NCI-H1694 (cell line): ENCODE measurements at places on chromosomes 4 and X.
A peak's percentile ranks its signal among the peaks of the same experiment; 100 is the strongest.

GRCh38 chr4:172411149-172411548 is 597.9 kb downstream of the GALNTL6 start:
- no peak for DNase-seq

- DNase-seq: no peak
These were observed 32.5 kb upstream of the PAQR3 start for GRCh38 chr4:78971776-78972175.

DNA sequence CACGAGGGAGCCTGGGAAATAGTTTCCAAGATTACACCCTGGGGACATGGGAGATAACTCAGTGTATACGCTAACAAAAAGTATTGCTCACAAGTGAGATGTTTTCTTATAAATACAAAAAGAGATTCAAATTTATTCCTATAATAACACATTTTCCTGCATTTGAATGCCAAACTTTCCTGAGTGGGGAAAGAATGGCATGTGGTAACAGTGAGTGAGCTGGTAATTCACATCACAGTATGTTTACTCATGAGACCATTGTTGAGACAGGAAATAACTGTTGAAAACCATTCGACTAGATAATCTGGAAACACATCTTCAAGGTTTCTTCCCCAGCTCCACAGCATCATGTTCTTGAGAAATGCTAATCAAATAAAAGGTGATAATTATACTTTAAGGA is 109.1 kb downstream of the TASL start:
- no peak for DNase-seq

- no peak for DNase-seq
These were observed 12.2 kb upstream of the FGF2 start for GRCh38 chr4:122814426-122814825.

DNA sequence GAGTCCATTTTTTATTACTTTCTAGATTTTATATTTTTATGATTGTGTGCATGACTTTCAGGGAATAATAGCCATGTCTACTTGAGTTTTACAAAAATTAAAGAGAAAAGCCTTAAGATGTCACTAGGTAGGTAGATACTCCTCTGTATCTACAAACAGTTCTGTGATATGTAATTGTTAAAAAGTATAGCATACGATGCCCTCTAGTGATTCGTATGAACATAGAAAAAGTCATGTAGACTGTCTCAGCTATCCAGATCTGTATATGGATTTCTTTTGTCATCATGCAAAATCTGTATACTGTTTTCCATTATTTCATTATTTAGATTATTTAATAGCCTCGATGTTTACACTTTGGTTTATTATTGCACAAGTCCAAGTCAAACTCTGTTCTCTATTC is 856.6 kb downstream of the CENPC start:
- peak; percentile 7 for DNase-seq

DNA sequence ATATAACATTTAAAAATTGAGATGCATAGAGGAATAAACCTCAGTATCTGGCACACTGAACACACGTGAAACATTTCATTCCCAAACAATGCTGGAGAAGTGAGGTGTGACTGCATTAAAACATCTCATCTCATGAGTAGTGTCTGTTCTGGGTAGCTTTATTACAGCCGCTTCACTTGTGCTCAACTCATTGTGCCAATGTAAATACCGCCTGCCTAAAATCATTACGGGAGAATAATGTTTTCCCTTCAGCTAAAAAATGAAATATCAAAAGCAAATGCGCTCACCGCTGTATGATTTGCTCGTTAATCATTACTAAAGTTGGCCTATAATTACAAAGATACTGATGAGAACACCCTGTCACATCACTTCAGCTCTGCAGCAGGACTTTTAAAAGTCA is 110.2 kb upstream of the PRPS2 start:
- no peak for DNase-seq

DNA sequence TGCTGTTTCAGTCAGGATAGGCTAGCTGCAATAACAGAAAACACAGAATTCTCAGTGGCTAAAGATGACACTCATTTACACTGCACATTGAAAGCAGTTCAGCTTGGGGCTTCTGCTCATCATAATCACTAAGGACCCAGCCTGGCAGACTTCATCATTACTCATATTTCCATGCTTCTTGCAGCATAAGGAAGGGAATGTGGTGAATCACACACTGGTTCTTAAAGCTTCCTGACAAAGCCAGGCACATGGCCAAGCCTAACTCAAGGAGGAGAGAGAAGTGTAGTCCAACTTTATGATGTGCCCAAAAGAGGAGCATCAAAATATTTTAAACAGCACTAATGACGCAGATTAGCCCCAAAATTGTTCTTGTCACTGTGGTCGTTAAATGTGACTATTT is 186.5 kb downstream of the BANK1 start:
- DNase-seq: no peak

DNA sequence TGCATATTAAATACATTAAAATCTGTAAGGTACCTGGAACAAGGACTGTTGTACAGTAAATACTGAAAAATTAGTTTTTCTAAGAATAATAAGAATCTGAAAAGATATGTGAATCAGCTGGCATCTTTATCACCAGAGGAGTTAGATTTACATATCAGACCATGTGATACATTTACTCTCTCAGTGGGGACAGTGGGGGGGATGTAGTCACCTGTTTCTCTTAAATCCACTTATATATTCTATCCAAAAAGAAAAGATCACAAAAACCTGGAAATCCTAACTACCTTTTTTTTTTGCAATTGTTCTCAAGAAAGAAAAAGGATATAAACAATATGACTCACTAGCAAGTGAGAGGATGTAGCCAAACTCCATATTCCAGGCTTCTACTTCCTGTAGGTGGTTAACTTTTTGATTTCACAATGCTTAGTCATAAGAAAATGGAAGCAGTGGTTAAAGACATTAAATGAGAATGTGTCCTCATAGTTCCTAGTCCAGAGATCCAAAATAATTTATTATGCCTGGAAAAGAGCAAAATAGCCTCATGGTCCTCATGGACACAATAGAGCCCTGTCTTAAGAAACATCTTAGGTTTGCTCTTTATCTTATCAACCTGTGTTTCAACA is 22.5 kb upstream of the MYOZ2 start:
- DNase-seq: no peak

DNA sequence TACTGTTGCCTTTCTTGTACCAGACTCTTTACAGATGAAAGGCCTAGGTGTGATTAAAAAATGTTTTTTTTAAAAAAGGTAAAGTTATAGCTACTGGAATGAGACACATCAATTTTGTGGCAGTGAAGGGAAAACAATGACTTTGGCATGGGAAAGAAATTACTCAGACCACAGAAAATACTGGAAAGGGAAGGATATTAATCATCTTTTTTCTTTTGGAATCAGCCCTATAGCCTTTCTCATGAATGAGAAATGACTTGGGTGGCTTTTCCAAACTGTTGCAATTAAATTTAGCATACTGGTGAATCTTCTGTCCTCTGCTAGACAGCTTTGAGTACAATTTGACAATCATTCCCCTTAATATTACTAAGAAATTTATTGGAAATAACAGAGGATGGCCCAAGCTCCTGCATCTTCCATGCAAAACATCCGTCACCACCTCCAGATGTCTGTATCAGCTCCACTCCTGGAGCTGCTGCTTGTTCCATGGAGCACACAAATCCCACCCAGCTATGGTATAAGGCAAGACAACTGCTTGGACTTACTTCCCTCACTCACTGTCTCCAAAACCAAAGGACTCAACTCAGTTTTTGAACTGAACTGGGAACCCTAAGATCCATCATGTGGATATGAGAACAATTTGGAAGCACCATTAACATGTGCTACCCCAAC is 97.6 kb upstream of the ARSJ start:
- DNase-seq: no peak
